ENCODE measurements at places on chromosomes 16 and 17.

- no peak for DNase-seq
These were observed 23.6 kb upstream of the ZNF750 start for GRCh38 chr17:82863383-82863940.

GRCh38 chr17:7380321-7380720 lies 568 bp upstream of the TNK1 start:
- no peak for DNase-seq

DNA sequence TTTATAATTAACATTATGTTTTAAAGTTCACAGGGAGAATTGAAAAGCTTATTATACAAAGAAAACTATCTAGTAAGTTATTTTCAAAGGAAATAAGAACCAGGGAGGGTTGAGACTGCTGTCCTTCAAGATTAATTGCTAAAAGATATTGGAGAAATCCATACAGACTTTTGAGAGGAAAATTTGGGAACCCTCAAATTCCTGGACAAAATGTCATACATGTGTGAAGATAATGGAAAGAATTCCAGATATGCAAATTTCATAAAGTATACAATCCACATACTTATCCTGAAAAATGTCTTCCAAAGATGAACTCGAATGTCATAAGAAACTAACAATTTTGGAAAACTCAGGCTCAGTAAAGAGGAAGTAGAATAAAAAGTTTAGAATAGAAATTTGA lies 213.8 kb downstream of the HS3ST3A1 start:
- DNase-seq = no peak

DNA sequence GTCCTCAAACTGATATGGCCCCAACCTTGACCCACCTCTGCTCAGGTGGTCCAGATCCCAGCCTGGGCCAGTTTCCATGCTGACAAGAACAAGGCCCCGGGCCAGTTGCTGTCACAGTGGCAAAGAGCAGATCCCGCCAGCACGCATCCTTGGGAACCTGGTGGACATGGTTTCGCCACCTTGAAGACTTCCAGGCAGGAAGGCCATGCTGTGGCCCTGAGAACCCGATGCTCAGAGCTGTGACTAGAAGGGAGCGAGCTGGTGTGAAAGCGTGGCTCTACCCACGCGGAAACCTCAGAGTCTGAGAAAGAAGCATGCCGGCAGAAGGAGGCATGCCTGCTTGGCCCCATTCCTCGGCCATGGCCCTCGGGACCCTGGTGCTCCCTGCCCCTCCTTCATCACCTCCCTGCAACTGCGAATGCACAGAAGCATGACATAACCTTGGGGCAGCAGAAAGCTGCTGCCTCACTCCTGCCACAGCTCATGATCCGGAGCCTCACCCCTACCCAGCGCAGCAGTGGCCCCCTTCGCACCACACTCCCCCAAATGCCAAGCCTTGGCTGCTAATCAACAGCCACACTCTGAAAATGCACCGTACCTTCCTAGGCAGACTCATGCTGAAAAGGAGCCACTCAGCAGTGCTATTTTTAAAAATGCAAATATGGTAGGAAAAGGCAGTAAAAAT lies 33.2 kb downstream of the UBE2O start:
- peak; percentile 21 for DNase-seq

DNA sequence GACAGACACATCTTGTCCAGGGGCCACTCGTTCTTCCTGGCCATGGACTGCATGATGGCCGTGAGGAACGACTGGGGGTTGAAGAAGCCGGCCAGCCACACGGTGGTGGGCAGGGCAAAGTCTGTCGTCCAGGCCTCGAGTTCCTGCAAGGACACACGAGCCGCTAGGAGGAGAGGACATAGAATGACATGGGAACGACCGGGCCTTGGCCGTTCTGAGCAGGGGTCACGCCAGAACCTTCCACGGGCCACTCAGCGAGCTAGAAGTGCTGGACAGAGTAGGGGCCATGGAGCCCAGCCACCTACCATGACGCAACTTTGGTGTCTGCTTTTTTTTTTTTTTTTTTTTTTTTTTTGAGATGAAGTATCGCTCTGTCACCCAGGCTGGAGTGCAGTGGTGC lies 47.0 kb downstream of the PGS1 start:
- DNase-seq = no peak

DNA sequence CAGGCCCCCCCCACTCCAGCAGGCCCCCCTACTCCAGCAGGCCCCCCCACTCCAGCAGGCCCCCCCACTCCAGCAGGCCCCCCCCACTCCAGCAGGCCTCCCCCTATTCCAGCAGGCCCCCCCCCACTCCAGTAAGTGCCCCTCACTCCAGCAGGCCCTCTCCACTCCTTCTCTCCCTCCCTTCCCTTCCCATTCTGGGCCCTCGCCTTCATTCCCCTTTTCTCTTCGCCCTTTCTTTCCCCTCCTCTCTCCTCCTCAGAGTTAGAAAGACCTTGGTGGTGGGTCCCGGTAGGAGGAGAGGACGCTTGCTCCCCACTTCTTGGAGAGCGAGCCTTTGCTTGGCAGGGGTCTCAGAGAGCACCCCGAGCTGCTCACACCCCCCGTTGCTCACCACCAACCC lies 177.0 kb upstream of the TNRC6C start:
- no peak for DNase-seq

DNA sequence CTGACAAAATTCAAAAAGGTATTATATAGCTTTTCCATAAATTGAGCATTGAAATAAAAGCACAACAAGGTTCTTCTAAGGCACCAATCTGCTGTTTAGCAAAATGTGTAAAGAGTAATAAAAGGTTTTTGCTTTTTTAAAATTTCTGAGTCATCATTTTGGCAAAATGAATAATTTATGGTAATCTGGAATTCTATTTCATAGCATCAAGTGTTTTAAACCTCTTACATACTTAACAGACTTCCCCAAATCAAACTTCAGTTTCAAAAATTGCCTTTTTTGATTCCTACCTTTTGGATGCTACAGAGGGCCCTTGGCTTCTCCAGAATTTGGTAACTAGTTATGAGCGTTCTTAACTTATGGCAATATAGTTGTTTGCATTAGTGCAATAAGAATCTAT lies 154.0 kb upstream of the ELAC2 start:
- no peak for DNase-seq

GRCh38 chr17:80660527-80661198 lies 116.0 kb downstream of the RPTOR start:
- no peak for DNase-seq

GRCh38 chr17:5783851-5784250 lies 199.5 kb upstream of the NLRP1 start:
- no peak for DNase-seq

Measured in dorsolateral prefrontal cortex (tissue), 122 donors.